ENCODE measurements at places on chromosomes 7 and 10.

GRCh38 chr10:22219308-22219707 lies 1.5 kb upstream of the EBLN1 start:
- peak; percentile 37 for DNase-seq

GRCh38 chr10:5581670-5582566 lies 57.2 kb downstream of the CALML3 start:
- DNase-seq: no peak

DNA sequence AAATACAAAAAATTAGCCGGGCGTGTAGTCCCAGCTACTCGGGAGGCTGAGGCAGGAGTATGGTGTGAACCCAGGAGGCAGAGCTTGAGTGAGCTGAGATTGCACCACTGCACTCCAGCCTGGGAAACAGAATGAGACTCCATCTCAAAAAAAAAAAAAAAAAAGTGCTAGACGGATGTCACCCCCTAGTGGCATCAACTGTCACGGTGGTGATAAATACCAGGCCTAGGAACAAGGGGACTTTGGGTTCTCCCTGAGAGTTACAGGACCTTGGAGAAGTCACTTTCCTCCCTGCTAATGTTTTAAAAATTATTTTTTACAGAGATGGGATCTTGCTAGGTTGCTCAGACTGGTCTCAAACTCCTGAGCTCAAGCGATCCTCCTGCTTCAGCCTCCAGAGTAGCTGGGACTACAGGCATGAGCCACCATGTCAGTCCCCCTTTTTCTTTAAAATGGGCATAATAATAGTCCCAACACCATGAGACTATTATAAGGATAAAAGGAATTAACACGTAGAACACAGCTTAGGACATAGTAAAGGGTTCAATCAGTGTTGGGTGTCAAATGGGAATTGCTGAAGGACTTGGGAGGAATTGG lies 2.6 kb upstream of the TMEM130 start:
- no peak for DNase-seq

DNA sequence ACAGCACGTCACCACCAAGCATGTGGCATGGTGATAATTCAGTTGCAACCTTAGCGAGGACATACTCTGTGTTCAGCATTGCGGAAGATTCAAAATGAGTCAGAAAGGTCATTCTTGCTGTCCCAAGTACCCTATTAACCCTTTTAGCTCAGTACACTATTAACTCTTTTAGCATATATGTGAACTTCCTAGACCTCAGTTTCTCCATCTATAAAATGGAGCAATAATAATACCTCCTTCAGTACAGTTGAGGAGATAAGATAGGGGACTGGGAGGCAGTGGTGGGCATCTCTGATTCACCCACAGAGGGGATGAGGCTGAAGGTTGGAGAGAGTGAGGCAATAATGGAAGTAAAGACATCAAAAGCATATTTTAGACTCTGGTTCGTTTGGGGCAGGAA lies 67.3 kb downstream of the XRCC2 start:
- no peak for DNase-seq

GRCh38 chr10:106167946-106168345 lies 996.6 kb downstream of the SORCS1 start:
- peak; percentile 5 for DNase-seq

GRCh38 chr10:108180878-108181277 lies 1016.4 kb upstream of the SORCS1 start:
- DNase-seq: peak; percentile 8

DNA sequence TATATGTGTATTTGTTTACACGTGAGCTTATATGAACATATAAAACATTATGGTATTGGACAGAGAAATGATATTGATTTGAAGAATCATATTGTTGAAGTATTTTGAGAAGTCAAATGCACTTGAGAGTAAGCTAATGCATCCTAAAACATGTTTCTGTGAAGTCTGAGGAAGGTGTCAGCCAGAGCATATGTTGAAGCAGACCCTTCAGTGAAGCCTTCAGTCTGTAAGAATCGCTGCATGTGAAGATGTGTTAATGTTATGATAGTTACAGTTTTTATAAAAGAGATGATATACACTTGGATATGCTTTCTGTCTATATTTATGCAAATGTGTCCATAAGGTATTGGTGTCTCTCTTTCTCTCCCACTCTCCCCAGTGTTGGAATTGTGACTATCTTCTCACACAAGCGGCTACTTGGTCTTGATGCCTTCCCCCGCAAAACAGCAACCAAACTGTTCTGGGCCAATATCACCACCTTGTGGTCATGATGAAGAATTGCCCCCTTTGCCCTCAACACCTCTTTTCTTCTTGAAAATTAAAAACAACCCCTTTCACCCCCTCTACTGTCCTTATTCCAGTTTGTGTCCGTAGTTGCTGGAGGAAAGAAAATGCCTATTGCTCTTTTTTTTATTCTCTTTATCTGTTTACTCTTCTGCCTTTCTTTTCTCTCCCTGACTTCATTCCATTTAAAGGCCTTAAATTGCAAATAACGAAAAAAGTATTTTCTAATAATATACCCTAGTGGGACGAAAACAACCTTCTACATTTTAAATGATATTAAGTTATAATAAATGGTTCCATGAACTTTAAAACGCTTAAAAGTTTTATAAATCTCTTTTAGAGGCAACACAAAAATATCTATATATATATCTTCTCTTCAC lies 64.9 kb downstream of the IKZF1 start:
- DNase-seq: no peak

GRCh38 chr10:102757323-102757722 lies 13.6 kb downstream of the WBP1L start:
- DNase-seq: no peak

GRCh38 chr10:33274096-33274785 lies 60.2 kb downstream of the NRP1 start:
- DNase-seq: peak; percentile 88

DNA sequence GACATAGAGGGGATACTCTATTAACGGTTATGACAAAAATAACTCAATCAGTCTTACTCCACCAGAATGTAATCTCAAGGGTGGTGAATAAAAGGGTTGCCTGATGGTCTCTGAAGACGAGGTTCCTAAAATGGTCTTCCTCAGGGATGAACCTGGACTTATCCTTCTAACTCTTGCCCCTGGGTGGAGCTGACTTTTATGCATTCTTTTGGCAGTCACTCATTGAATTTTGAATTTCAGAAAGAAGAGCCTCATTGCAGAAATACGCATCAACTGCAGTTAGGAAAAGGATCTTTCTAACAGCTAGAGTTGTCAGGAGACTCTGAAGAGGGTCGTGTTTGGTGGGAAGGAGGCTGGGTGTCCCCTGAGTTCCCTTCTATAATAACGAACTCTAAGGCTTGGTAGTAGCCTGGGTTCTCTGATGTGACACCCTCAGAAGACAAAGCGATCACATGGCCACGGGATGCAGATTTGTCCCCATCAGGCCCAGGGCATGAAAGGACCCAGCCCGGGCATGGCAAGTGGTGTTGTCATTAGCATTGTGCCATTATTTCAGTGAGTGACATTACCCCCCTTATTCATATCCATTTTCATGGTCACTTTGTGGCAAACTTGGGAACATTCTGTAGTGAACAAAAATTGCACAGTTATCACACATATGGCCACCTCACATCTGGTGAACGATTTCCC lies 58.6 kb upstream of the JCAD start:
- DNase-seq: no peak

DNA sequence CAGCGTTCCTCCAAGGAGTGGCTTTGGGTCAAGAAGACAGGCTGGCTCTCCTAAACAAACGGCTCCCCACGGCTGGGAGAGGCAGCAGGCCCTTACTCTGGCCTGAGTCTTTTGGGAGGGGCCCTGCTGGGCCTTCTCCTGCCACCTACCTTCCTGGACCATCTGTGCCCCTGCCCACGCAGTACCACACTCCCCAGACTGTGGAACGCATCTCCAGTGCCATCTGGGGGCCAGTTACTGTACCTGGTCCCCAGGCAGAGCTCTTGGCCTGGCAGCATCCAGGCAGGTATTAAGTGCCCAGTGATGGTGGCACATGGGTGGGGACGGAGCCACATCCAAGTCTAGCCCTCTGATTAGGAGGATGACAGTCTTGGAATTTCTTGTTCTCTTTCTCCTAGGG lies 14.4 kb downstream of the ALKBH4 start:
- DNase-seq: no peak

- no peak for DNase-seq
These were observed 24.6 kb downstream of the HIPK2 start for GRCh38 chr7:139753081-139753692.

DNA sequence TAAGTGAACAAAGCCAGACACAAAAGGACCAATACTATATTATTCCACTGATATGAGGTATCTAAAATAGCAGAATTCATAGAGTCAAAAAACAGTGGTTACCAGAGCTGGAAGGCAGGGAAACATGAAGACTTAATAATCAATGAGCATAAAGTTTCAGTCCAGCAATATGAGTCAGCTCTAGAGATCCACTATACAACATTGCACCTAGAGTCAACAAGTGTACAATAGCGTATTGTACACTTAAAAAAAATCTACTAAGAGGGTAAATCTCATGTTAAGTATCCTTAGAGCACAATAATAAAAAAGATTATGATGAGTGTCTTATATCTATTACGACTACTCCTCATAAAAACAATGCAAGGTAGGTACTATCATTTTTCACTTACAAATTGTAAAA lies 36.1 kb downstream of the C10orf90 start:
- no peak for DNase-seq

GRCh38 chr7:18495412-18496340 lies at the start of gene HDAC9:
Gene HDAC9, plus strand, starts transcription at chr7:18495749. Its CDS starts 554 bp downstream, at chr7:18496303.
- peak; percentile 25 for DNase-seq

DNA sequence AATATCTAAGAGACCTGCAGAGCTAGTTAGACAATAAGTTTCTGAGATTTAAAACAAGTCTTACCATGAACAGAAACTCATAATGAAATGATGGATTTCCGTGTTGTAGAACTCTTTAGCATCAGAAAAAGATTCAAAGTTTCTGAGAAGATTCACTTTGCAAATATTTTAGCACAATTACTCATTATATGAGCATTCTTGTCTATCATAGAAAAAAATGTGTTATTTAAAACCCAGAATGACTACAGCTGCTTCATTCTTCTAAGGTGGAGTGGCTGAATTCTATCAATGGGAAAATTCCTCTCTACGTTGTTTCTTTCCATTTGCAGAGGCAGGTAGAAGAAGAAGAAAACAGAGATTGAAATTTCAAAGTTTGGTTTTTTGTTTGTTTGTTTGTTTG lies 21.0 kb upstream of the RALA start:
- DNase-seq: peak; percentile 56

DNA sequence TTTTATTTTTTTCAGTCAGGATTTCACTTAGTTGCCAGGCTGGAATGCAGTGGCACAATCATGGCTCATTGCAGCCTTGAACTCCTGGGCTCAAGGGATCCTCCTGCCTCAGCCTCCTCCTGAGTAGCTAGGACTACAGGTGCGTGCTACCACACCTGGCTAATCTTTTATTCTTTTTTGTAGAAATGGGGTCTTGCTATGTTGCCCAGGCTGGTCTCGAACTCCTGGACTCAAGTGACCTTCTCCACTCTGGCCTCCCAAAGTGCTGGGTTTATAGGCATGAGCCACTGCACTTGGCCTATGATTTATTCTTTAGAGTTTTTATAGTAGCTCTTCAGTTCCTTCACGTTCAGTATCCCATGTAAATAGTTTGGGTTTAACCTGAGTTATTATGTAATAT lies 5.5 kb downstream of the SND1 start:
- no peak for DNase-seq

DNA sequence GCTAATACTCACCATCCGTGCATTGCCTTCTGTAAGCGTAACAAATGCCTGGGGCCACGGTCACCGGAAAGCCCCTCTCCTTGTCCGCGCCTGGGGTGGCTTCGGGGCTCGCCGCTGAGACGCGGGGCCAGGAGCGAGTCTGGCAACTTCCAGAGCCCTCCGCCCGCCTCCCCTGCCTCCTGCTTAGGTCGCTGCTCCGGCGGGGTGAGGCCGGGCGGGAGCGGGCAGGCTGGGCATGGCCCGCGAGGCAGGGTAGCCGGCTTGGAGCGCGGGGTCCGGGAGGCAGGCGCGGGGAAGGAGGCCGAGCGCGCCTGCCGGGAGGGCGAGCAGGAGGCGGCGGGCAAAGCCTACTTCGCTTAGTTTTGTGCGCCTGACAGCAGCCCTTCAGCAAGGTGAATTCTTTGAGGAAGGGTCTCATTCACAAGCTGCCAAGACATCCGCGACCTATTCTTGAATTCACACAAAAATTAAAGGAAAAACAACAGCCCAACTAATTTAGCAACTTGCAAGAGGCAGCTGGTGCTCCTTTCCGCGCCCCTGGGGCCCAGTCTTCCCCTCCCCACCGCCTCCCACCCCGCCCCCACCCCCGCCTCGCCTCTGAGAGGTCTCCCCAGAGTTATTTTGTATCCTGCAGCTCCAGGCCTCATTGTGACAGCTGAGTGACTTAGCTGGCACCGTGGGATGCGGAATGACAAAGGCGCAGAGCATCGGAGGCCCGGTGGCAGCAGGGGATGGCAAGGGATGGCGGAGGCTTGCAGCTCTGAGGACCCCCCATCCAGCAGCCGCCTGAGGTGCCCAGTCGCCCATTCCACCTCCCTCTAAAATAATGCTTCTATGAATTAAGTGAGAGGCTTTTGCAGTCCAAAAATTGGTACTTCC lies 12.8 kb upstream of the KAT6B start:
- DNase-seq: peak; percentile 11

DNA sequence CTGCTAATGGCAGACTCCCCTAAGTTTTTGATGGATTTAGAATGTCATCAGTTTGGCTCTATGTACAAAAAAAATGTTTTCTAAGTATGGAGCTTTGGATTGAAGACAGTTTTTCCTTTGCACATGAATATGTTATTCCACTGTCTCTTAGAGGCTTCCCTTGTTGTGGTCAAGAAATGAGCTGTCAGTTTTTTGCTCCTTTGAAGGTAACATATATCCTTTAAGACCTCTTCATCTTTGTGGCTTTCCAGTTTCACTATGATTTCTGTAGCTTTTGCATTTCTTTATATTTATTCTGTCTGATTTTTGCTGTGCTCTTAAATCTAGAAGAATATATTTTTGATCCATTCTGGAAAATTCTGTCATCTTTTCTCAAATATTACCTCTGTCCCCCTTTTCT lies 15.8 kb upstream of the ODAD2 start:
- DNase-seq: no peak
